ENCODE measurements at places on chromosomes 3 and 15.

DNA sequence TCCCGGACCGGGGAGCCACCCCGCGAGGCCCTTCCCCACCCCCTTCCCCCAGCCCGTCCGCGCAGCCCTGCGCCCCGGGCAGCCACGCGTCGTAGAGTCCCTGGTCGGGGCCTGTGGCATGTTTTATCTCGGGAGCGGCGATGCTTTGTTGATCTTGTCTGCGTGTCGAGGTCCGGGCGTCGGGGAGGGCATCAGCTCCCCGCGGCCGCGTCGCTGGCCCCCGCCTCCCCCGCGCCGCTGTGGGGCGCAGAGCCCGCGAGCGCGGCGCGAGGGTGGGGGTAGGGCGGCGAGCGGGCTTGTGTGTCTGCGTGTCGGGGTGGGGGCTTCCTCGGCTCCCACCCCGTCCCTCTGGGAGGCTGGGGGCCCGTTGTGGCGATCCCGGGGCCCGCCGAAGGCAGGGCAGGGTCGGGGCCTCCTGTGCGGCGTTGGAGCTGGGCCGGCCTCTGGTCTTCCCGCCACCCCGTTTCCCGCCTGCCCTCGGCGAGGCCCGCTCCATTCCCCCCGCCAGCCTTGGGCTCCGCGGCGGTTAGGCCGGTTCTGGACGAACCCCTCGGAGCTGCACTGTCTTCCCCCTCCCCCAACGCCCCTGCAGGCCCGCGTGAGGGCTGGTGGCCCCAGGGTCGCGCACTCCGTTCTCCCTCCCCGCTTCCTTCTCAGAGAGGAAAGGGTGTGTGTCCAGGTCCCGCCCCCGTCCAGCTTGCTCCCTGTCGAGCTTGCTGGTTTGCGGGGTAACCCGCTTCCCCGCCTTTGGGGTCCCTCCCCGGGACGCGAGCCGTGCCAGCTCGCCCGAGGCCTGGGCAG, 695 bp downstream of the GMPS start:
- DNase-seq: no peak

- DNase-seq: no peak
Measured at GRCh38 chr3:177517906-177518305, 320.6 kb upstream of the TBL1XR1 start.

DNA sequence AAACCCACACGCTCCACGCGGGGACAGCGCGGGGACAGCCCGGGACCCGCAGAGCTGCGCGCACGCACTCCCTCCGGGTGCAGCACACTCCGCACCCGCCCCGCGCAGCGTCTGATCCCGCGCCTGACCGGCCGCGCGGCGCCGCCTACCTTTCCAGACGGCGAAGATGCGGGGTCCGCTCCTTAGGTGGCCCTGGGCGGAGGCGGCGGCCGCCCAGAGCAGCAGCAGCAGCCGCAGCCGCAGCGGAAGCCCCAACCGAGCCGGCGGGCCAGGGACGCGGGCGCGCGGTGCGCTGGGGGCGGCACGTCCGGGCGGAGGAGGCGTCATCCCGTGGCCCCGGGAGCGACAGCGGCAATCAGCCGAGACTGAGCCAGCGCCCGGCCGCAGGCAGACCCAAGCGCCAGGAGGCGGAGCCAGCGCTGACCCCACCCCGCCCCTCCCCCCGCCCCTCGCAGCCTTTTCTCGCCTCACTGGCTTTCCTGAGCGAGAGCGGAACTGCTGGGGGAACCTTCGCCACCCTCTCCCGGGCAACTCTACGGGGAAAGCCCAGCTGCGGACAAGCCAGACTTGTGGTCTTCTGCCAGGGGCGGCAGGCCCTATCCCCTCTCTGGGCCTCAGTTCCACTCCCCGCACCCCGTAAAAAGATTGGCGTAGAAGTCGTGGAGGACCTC, at the start of gene SEMA7A:
Gene SEMA7A, minus strand, starts transcription at position 367 of the 671 bp plus-strand sequence. Its CDS starts 40 bp downstream, at position 327.
- peak; percentile 56 for DNase-seq

DNA sequence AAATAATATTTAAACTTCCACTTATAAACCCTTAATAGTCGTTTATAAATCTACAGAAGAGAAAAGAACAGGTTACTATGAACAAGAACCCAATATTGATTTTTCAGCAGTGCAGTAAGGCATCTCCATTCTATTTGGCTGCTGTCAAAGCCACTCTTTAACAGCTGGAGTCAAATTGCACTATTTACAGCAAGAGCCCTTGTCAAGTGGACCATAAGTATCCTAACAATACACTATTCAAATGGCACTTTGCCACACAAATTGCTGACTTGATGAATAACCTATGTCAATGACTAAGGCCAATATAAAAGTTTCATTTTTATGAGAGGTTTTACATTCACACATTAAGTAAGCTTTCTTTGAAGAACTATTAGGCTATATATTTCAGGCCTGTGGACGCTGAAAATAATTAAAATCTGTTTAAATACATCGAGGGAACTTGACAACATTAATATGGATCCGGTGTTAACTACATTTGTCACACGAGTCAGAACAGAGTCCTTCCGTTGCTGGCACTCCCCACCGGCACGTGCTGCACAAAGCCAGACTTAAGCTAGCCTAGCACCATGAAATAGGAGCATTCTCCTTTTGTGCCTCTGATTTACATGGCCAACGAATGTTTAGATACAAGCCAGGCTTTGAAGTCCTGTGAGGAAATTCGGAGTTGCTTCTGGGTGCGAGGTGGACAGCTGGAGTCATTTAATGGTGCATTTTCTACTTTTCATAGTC, 100.5 kb downstream of the WDR72 start:
- DNase-seq: peak; percentile 88

GRCh38 chr15:60717008-60717407, 238.1 kb upstream of the ICE2 start:
- DNase-seq: no peak

- peak; percentile 63 for DNase-seq
Measured at GRCh38 chr15:47717036-47717612, at the start of gene SEMA6D. SEMA6D (plus strand) TSS chr15:47717505; CDS start chr15:47759799, 42,294 bp downstream.

GRCh38 chr3:156040041-156040440, 80.3 kb upstream of the KCNAB1 start:
- DNase-seq: no peak

GRCh38 chr15:61146931-61147230, 82.2 kb downstream of the RORA start:
- DNase-seq: no peak

GRCh38 chr3:38226273-38226672, 39.3 kb upstream of the SLC22A13 start:
- no peak for DNase-seq

DNA sequence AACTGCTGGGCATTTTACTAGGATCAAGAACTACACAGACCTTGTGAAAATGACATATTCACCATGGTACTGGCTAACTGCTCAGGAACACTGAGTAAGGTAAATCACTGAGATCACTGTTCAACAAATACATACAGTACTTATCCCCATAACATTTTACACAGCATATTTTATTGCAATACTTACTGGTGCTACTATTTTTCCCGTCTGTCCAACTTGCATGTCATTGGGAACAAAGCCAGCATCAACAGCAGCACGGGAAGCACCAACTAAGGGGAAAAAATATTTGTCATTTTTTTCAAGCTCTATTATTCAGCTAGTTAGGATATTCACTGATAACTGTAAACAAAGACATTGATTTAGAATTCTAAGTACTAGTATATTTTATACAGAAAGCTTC, 37.0 kb downstream of the ETFA start:
- DNase-seq: no peak

GRCh38 chr3:39349080-39349479, 19.6 kb downstream of the CCR8 start:
- DNase-seq: peak; percentile 71

- no peak for DNase-seq
Measured at GRCh38 chr15:101017093-101017754, 98.1 kb downstream of the LRRK1 start.

- no peak for DNase-seq
Measured at GRCh38 chr15:99264125-99264524, 12.8 kb downstream of the LRRC28 start.

DNA sequence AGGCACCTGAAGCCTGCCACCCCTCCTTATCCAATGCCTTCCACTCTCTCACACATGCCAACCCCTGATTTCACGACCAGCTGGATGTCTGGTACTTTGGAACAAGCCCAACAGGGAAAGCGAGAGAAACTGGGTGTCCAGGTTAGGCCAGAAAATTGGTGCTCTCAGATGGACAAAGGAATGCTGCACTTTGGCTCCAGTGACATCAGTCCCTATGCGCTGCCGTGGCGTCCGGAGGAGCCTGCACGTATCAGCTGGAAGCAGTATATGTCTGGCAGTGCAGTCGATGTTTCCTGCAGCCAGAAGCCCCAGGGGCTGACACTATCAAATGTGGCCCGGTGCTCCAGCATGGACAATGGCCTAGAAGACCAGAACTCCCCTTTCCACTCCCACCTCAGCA, 45.2 kb downstream of the CDAN1 start:
- no peak for DNase-seq

- DNase-seq: no peak
Measured at GRCh38 chr3:14200841-14201240, 22.2 kb downstream of the LSM3 start.

DNA sequence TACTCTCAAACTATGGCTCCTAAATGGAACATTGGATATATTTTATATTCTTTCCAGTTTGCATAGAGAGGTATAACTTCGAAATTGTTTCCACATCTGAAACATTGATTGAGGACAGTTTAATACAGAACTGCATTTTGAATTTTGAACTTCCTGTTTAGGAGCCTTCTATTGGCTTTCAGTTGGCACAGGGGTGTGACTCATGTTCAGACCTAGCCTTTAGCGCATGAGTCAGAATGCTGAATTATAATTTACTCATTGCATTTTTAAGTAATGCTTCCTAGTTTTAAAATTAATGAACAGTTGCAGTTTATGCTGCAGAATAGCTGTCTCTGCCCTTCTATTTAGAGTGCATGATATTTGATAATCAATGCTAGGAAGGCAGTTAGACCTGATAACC, 751.7 kb downstream of the CADM2 start:
- no peak for DNase-seq

DNA sequence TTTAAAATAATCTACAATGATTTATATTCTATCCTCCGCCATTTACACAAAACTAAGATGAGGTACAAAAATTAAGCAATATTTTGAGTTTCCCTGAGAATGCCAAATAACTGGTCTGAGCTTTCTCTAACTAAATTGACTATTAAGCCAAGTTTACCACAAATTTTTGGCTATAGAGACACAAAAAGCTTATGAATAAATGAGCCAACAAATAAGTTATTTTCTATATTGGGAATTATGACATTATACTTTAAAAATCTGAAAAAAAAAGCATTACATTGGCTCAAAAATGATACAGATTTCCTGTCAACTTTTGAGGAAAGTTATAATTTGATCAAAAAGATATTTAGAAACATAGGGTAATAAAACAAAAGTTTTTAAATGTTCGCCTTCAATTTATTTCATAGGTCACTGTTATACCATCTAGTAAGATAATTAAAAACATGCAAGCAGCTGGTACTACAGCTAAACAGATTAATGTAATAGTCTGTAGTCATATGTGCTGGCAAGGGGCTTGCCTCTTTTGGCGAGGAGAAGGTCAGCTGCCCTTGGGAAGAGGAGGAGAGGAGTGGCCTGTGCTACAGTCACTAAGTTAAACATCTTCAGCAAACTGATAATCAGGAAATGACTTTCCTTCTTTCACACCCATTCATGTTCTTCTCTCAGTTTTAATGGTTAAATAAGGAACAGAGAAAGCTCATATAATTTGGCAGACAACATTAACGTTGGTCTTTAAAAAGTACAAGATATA, 318.5 kb downstream of the TBC1D5 start:
- no peak for DNase-seq
